ENCODE measurements at places on chromosomes 7 and 10.

DNA sequence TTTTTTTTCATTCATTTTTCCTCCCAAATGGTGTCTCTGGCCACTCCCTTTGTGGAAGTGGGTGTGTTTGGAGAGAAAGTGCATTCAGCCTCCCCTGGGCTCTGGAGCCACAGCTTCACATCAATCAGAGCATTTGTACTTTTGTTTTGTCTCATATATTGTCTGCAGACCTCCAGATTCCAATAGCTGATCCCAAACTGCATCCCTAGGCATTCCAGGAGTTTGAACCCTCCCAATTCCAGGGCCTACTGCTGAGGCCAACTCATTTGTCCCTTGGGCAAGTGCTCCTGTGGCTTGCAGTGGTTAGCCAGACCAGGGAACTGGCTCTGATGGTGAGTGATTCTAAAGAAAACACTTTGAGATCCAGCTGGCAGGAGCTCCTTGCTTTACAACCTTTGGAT, 163.3 kb downstream of the IPMK start:
- no peak for DNase-seq

DNA sequence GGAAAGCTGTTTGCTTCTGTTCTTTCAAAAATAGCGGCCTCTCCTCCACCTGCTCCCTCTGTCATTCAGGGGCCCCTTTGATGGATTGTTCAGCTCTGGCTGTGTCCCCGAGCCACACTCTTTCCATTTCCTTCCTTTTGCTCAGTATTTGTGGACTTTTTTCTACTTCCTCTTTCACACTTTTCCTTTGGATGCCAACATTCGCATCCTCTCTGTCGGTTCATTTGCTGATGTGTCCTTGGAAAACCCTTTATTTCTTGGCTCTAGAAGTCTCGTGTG, 11.7 kb upstream of the PWWP2B start:
- DNase-seq = no peak

- DNase-seq = no peak
These were observed 125.2 kb downstream of the GNAT3 start for GRCh38 chr7:80386686-80387085.

DNA sequence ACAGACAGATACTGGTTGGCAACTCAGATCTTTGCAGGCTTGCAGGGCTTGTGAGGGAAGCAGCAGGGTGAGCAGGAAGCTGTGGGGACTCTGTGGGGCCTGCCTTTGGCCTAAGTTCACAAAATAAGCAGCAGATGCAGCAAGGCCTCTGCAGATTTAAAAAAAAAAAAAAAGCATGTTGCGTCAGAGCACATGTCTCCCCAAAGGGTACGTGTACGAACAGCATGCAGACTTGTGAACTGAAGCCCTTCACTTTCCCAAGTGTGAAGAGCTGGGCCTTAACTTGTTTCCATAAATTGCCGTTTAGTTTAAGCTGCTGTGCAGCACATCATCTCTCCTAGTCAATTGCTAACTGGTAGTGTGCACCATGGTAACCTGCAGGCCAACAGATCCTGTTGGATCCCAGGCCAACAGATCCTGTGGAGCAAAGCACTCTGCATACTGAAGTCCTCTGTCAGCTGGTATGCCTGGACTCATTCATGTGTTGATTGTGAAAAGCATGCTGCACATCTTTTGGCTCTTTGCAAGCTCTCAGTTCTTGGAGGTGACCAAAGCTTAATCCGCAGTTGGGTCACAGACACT, 10.8 kb upstream of the XPNPEP1 start:
- no peak for DNase-seq

DNA sequence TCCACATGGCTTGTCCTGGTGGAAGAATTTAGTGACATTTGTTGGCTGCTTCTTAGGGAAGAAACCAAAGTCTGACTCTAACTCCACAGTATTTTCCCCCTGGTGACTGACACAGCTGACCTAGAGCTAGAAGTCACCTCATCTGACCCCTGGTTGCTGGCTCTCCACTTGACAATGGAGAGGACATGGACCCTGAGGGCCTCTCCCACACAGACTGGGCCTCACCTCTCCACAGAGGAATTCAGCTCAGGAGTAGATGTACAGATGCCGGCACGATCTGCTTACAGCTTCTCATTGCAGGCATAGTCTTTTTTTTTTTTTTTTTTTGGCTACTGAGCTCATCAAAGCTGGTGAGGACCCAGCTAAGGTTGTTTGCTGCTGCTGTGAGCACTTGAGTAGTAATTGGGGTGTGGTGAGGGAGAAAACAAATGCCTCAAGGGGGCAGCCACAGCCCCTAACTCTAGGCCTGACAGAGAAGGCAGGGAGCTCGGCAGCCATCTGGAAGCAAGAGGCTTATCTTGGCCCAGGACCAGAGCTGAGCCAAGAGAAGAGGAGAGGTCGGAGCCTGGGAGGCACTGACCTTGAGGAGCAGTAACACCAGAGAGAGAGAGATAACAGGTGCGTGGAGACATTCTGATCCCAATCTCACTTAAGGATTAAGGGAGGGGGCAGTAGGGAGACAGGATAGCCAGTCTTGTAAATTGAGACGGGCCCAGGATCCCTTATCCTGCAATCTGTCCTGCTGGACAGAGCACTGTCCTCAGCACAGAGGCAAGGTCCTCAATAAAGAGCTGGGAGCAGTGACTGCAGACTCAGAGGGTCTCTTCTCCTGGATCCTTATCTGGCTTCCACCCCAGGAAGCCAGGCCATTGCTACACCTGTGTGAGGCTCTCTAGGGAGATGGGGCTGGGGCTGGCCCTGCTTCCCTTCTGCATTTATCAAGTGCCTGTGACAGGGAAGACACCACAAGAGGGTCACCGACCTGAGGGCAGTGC, 9.4 kb downstream of the PRSS58 start:
- DNase-seq = no peak

GRCh38 chr7:100568896-100569844, 4.5 kb downstream of the SAP25 start:
- DNase-seq = peak; percentile 50

DNA sequence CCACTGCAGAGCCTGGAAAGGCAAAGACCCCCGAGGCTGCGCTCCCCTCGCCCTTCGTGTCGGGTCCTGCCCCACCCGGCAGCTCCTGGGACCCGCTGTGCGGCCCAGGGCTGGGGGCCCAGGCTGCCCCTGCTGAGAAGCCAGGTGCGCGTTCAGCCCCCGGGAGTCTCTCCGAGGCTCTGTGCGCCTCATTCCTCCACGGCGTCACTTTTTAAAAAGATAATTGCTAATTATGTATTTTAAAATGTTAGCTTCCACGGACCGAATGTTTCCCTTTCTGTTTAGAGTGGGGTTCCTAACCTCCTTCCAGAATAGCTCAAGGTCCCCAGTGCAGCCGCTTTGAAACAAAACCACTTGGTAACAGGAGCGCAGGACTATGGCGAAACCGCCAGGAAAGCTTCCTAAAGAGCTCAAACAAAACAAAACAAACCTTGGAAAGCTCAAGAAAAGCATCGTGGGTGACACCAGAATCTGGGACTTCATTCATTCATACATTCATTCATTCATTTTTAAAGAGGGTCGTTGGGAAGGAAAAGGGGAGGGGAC, 45.6 kb downstream of the PDIA4 start:
- no peak for DNase-seq

GRCh38 chr10:102152545-102152890, 329 bp downstream of the NOLC1 start:
- no peak for DNase-seq

DNA sequence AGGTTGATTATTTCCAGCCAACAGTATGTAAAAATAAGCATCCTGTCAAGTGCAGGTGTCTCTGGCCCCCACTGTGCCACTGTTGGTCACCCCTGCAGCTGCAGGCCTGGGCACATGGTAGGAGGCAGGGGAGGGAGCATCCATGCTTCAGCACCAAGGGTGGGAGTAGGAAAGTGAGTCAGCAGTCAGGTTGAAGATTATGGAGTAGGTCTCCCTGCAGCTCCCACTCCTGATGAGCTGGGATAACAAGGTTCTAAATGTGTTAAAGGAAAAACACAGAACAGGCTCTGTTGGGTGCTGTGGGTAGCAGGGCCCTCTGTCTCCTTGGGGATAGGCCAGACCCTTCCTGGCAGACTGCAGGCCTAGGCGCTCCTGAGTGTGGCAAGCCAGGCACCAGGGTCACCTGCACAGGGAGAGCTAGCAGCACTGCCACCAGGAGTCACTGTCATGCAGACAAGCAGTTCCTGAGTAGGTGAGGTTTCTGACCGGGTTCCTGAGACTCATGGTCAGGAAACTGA, 59.3 kb downstream of the NUDCD3 start:
- DNase-seq = no peak

GRCh38 chr7:27123007-27123476, 7.5 kb downstream of the HOXA4 start:
- DNase-seq = no peak

- no peak for DNase-seq
These were observed 121.0 kb upstream of the TBX20 start for GRCh38 chr7:35374858-35375257.

DNA sequence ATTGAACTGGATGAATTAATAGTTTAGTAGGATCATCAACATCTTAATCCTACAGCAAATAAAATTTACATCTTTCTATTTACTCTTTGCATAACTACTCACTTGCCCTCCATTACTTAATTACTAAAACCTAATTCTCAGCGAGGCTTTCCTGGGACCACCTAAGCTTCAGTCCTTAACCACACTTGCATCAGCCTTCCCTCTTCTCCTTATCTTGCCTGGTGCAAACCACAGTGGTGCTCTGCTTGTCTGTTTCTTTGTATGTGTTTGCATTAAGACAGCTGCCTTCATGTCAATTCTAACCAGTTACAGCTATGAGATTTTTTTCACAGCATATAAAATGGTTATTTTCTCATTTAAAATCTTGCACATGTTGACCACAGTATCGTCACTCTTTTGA, 72.6 kb upstream of the ZNF92 start:
- no peak for DNase-seq

- no peak for DNase-seq
These were observed 18.4 kb downstream of the NKX2-3 start for GRCh38 chr10:99551158-99551557.

DNA sequence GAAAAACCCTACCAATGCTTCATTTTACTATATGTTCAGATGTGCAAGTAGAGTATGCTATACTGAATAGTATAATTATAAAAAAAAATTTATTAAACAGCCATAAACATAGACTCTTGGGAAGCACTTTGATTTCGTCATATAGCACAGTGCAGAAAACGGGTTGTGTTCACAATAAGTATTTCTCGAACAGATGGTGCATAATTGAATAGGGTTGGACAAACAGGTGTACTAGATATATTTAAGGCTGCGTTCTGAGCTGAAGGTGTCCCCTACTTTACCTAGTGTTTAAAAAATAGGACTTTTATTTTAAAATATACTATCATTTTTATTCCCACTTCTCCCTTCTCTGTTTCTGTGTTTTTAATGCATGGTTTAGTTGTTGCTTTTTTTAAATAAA, 841.5 kb downstream of the ANKRD7 start:
- DNase-seq = no peak

GRCh38 chr10:72688208-72688651, 3.7 kb upstream of the MCU start:
- DNase-seq = no peak
